EL (cell line): ENCODE measurements at places on chromosomes 11 and 22.

DNA sequence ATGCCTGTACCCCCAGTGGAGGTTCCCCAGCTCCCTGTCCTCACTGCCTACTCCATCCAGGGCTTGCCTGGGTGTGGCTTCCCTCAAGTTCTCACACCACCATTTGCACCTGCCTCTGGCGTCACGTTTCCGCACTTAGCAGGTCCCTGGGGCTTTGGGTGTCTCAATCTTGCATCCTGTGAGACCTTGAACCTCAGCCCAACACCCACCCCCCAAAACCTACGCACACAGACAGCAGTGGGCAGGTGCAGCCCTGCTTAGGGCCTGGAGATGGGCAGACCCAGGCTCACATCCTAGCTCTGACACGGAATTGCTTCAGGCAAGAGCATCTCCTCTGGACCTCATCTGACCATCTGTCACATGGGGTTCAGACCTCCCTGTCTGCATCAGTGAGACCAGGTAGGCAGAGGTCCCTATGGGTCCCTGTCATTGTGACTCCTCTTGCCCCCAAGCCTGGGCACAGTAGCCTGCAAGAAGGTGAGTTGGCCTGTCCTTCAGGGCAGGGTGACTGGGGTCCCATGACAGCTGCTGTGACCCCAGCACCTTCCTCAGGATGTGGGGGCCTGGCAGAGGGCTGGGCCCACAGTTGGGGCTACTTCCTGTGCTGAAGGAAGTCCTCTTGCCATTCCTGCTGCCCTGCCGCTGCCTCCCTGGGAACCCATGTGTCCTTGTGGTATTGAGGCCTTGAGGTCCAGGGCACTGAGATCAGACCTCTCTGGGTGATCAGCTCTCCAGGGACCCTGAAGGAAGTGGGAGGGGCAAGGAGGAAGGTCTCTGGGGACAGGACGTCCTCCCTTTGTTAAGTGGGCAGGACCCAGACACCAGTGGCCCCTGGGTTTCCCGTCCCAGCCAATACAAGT, 2.0 kb downstream of the SIPA1 start:
- DNase-seq = peak; percentile 27

GRCh38 chr11:121456151-121456550, 3.4 kb upstream of the SORL1-AS1 start:
- no peak for DNase-seq

GRCh38 chr11:65714433-65714832, 2.4 kb downstream of the KAT5 start:
- DNase-seq = no peak

GRCh38 chr11:64219354-64219684, 6.7 kb downstream of the TRPT1 start:
- no peak for DNase-seq

DNA sequence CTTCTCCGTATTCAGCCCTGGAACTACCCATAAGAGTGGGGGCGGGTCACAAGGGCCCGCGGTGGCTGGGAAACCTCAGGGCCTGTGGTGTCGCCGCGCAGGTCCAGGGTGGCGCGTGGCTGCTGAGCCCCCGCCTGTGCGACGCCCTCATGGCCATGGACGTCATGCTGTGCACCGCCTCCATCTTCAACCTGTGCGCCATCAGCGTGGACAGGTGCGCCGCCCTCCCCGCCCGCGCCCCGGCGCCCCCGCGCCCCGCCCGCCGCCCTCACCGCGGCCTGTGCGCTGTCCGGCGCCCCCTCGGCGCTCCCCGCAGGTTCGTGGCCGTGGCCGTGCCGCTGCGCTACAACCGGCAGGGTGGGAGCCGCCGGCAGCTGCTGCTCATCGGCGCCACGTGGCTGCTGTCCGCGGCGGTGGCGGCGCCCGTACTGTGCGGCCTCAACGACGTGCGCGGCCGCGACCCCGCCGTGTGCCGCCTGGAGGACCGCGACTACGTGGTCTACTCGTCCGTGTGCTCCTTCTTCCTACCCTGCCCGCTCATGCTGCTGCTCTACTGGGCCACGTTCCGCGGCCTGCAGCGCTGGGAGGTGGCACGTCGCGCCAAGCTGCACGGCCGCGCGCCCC, 2.4 kb downstream of the DRD4 start:
- no peak for DNase-seq

GRCh38 chr22:49855251-49855911, 1.7 kb downstream of the ZBED4 start:
- peak; percentile 31 for DNase-seq

GRCh38 chr22:32957200-32957803, 100.9 kb downstream of the SYN3 start:
- no peak for DNase-seq

DNA sequence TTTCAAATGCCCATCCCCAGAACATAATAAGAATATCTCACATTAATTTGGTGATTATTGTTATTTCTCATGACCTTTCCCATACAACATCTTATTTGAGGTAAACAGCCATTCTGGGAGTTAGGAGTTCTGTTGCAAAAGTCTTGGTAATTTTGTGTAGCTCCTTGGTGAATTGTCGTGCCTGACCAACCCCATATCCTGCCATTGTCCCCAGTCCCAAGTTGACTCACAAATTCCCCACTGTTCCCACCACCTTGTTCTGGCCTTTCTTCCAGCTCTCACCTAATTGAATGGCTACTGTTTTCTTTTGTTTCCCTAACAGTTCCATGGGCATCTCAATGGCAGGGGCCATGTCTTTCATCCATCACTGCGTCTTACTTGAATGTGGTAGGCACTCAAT, 8.0 kb downstream of the MTNR1B start:
- no peak for DNase-seq

DNA sequence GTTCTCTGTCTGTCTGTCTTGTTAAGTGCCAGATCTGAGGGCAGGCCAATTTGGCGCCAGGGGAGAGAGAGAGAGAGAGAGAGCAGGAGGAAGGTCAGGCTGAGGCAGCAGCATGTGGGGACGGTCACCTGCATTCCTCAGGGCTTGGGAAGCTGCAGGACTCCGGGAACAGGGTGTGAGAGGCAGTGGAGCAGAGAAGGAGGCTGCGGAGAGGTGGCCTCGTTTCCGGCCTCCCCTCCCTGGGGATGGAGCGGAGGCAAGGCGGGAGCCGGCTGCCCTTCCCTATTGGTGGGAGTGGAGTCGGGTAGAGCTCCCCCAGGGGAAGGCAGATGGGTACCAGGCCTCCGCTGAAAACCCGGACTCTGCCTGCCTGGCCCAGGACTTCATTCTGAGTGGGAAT, 9.7 kb downstream of the CLMP start:
- no peak for DNase-seq

DNA sequence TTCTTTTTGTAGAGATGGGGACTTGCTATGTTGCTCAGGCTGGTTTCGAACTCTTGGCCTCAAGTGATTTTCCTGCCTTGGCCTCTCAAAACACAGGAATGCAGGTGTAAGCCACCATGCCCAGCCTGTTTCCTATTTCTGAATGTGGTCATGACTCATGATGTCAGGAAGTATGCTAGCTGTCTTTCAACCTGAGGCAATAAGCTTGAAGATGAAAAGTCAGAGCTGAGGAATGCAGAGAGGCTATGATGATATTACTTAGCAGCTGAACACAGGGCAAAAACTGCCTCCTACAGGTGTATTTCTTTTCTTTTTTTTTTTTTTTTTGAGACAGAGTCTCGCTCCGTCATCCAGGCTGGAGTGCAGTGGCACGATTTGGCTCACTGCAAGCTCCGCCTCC, 9.0 kb upstream of the NUCB2 start:
- peak; percentile 95 for DNase-seq

- no peak for DNase-seq
Measured at GRCh38 chr11:41497974-41498373, 38.5 kb upstream of the LRRC4C start.
